Mesenteric fat pad (tissue), 1 donor: ENCODE measurements at places on chromosomes 3 and 15. TPM values are rescaled to one million over a fixed set of nuclear protein-coding genes. Genes with fewer than 3 reads are reported as not detected.

The ATP10A gene
- 27.2 TPM for total RNA-seq

The TNNC1 gene
- not detected for total RNA-seq

The PLA2G4D gene
- not detected for total RNA-seq

The CACNA2D2 gene
- 0.45 TPM for total RNA-seq

- DNase-seq, result no peak
Measured at GRCh38 chr3:112030901-112031300, 3.6 kb upstream of the TMPRSS7 start.

DNA sequence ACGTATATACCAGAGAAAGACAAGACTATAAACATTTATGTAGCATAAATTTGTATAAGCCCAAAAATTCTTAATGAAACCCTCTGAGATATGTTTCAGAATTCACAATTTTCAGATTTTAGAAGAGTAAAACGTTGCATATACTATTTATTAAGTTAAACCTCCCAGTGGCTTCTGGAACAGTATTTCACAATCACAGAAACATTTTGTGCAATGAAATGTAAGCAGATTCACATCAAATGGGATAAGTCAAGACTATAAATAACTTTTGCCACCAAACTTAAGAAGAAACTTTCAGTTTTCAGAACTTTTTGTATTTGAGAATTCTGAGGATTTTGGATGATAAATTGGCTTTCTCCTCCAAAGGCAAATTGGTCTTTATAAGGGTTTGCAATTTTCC lies 9.2 kb downstream of the SLTM start:
- no peak for DNase-seq

DNA sequence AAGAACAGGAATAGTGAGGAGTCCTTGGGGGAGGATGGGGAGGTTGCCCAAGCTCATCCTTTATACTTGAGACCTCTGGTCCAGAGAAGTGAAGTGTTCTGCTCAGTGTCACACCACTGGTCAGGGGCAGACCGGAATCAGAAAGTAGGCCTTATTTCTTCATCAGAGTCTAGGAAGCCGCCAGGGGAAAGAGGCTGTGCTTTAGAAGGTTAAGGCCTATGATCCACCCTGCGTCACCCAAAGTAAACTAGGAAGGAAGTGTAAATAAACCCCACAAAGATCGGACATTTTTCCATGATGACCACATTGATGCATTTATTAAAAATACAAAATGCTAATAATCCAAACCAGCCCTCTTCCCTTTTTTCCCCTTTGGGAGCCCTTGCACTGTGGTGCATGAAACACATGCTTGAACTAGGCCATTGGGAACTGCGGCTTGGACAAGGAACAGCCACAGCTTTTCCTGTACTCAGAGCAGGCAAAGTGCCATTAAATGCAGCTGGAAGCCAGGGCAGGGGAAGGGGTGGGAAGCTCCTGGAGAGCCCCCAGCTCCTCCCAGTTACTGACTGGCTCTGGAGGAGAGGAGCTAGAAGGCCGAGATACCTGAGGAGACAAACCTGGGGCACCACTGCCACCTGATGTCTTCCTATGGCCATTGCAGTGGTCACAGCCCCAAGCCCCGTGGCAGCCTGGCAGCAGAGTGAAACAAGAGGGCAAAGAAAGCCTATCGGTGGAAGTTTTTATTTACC lies 37.0 kb downstream of the CDC25A start:
- no peak for DNase-seq

- no peak for DNase-seq
Measured at GRCh38 chr15:37046876-37047614, 53.3 kb downstream of the MEIS2 start.

DNA sequence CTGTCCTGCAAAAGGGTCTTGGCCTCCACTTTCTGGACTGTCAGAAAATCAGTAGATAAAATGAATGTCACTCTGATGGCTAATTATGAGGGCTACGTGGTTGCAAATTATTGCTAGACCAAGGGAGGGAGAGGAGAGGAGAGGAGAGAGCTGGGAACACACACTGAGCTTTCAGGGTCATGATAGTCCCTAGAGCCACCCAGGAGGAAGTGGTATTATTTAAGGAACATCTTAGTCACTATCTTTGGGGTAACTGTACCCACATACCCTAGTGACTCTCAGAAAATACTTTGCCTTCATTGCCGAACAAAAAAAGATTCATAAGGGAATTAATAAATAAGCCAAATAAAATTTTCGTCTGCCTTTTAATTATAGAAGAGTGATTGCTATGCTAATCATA lies 642.3 kb upstream of the CFAP20DC start:
- no peak for DNase-seq

- no peak for DNase-seq
Measured at GRCh38 chr3:148021381-148021780, 612.2 kb downstream of the ZIC1 start.

- DNase-seq, result no peak
Measured at GRCh38 chr3:77412584-77412983, 372.7 kb downstream of the ROBO2 start.
